ENCODE measurements at places on chromosomes 7 and 10.

- no peak for DNase-seq
Measured at GRCh38 chr7:158539711-158540146, 47.9 kb downstream of the PTPRN2 start.

- peak; percentile 79 for DNase-seq
Measured at GRCh38 chr7:14902589-14903067, at the start of gene DGKB. Gene DGKB (minus strand): TSS chr7:14902751.

DNA sequence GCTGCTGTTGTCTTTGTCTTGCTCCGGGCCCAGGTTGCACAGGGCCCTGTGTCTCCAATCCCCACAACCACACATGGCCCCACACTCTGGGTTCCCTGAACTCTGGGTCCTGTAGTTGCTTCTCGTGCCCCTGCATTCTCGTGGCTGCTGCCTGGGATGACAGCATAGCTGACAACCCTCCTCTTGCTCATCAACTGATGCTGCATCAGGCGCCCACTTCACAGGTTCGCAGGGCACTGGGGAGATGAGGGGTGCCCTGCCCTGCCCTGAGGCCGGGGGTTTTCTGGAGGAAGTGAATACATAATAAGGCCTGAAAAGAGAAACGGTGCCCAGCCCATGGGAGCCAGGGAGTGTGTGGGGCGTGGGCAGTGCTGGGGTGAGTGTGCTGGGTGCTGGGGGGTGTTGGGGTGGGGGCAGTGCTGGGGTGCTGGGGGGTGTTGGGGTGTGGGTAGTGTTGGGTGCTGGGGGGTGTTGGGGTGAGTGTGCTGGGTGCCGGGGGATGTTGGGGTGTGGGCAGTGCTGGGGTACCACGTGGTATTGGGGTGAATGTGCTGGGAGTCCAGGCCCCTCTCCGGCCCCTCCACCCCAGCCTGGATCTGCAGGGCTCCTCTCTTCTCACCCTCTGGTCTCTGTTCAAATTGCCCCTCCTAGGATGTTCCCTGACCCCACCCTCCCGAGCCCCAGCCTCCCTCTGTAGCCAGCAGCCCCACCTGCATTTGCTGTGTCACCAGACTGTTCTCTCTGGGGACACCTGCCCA is 2.0 kb upstream of the MTG1 start:
- DNase-seq = no peak

DNA sequence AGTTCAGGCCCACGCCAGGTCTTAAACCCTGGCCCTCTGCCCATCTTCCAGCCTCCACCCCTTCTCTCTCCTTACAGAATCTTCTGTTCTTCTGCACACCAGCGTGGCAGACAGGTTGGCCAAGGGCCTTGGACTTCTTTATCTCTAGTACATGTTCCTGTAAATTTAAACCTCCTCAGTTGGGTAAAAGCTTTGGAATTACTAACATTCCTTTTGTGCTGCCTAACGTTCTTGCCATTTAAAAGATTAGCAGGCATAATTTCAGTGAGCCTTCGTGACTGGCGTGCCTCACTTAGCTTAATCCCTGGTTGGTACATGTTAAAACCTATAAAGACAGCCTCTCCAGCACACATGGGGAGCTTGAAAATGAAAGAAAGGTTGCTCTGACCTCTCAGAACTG is 192.2 kb downstream of the CUX1 start:
- no peak for DNase-seq

DNA sequence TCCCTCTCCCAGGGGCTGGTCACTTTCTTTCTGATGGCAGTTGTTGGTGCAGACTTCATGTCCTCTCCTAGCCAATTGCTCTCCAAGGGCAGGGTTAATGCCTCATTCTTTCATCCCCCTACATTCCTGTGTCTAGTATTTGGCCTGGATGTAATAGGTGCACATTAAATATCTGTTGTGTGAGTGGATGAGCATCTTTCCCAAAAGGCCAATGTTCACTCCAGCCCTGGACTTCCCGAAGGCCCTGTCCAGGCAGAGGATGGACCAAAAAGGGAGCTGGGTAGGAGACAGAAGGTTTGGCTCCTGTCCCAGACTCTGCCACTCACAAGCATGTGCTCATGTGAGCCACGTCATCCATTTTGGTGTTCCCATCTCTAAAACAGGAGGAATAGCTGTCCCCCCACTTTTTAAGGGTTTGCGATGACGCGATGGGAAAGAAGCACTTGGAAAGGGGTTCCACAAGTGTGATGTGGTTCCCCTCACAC is 47.5 kb downstream of the RGS10 start:
- DNase-seq = no peak

- DNase-seq = peak; percentile 17
Measured at GRCh38 chr7:12866207-12866606, 178.8 kb downstream of the ARL4A start.

- DNase-seq = no peak
Measured at GRCh38 chr7:111215550-111215949, 124.6 kb downstream of the LRRN3 start.

DNA sequence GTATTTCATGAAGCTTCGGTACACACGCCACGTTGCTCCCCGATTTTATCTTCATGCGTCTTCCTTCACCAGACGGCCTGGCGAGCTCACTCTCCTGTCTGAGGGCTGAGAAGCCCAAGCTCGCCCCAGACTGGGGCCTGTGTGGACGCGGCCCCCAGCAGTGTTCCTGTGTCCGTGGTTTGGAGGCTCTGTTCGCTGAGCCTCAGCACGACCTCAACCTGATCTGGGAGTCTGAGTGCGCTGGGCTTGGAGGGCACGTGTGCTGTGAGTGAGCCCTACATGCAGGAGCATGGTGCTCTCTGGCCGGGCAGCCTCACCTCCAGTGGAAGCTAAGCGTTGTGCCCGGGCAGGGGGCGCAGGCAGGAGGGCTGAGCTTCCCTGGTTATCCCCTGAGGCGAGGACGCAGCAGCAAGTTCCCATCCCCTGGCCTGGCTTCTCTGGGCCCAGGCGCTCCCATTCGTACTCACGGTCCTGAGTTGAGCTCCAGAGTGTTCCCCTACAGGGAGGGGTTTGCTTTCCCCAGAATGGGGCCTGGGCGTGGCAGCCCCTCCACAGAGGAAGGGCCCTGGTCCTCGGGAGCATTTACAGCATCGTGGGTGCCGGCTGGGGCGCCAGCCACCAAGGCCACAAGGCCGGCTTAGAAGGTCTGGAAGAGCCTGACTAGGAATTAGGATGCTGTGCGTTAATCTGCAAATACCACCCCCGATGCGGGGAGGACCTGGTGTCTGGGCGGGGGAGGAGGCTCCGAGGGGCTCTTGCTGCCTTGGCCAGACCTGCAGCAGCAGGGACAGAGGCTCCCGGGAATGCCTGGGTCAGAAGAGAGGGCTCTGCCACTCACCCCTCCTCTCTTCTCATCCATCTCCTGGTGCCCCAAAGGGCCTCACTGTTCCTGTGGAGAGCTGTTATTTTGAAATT is 400.6 kb downstream of the DNAJB6 start:
- no peak for DNase-seq

GRCh38 chr7:26449175-26450165 is 157.8 kb downstream of the SNX10 start:
- DNase-seq = no peak

GRCh38 chr7:2645274-2645868 is 13.6 kb downstream of the TTYH3 start:
- DNase-seq = no peak

DNA sequence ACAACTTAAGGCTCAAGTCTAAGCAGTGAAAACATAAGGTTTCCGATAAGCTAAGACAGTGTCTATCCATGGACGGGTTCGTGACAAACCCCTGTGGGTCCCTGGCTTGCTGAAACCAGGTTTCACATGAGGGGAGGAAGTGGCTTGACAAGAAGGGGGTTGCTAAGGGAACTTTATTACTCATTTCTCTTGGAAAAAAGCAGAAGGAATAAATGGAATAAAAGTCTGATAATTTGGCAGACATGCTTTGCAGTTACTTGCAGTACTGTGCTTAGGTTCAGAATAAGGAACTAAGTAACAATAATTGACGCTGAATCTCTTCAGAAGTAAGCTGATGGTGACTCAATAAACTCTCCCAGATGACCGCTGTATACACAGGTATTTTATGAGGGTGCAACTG is 34.7 kb downstream of the RBM17 start:
- no peak for DNase-seq

- peak; percentile 68 for DNase-seq
Measured at GRCh38 chr7:151459726-151460473, 20.0 kb upstream of the CRYGN start.

- no peak for DNase-seq
Measured at GRCh38 chr7:1762238-1762945, 92.3 kb downstream of the ELFN1 start.

- DNase-seq = no peak
Measured at GRCh38 chr7:47627580-47628283, 45.8 kb upstream of the TNS3 start.

DNA sequence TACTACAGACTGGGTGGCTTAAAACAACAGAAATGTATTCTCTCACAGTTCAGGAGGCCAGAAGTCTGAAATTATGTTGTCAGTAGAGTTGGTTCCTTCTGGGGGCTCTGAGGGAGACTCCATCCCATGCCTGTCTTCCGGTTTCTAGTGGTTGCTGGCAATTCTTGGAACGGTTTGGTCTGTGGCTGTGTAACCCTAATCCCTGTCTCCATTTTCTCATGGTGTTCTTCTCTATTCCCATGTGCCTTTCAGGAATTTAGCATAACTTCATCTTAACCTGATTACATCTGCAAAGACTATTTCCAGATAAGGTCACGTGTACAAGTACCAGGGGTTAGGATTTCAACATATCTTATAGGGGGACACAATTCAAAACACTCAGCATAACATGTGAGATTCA is 73.2 kb downstream of the FAM241B start:
- DNase-seq = no peak

DNA sequence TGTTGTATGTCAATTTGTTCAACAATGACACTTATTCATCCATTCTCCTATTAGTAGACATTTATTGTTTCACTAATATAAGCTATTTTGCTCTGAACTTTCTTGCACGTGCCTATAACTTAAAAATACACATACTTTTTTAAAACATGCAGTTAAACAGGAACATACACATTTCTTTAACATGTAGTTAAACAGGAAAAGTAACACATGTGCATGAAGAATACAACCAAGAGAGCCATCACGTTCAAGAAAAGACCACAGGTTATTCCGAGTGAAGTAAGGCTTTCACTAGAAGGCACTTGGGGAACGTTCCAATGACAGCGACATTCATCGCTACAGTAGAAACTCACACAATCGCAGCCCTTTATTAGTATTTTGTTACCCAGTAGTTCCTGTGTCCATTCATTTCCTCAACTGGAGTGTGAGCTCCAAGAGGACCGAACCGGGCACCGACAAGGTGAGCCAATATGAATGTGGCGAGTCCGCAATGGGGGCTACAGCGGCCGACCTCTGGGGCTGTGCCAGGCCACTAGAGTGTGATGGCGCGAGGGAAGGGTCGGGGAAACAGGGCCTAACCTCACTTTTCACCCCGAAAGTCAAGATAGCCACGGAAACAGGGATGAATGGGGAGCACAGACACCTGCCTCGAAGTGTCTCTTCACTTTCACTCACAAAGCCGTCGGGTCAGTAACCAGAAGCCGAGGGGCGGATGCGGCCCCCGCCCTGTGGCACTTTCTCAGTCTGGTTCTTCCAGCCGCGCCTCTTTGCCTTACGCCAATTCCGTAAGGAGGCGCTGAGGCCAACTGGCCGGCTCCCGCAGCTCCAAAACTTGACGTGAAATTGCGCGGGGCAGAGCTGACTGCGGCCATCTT is 775 bp upstream of the SEPTIN7 start:
- peak; percentile 94 for DNase-seq

GRCh38 chr7:81111781-81112540 is 193.1 kb upstream of the SEMA3C start:
- DNase-seq = no peak

DNA sequence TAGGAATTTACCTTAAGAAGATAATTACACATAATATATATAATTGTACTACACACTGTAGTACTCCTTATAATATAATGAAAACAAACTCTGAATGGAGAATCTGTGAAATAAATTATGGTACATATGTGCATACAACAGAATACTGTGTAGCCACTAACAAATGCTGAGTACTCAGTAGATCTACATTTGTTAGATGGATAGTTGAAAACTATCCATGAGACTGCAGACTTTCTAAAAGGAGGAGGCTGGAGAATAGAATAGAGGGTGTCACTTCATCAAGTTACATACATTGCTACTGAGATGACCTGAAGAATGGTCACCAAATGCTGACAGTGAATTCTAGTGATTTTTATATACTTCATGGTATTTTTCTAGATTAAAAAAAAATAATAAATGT is 68.7 kb upstream of the OGDHL start:
- no peak for DNase-seq

DNA sequence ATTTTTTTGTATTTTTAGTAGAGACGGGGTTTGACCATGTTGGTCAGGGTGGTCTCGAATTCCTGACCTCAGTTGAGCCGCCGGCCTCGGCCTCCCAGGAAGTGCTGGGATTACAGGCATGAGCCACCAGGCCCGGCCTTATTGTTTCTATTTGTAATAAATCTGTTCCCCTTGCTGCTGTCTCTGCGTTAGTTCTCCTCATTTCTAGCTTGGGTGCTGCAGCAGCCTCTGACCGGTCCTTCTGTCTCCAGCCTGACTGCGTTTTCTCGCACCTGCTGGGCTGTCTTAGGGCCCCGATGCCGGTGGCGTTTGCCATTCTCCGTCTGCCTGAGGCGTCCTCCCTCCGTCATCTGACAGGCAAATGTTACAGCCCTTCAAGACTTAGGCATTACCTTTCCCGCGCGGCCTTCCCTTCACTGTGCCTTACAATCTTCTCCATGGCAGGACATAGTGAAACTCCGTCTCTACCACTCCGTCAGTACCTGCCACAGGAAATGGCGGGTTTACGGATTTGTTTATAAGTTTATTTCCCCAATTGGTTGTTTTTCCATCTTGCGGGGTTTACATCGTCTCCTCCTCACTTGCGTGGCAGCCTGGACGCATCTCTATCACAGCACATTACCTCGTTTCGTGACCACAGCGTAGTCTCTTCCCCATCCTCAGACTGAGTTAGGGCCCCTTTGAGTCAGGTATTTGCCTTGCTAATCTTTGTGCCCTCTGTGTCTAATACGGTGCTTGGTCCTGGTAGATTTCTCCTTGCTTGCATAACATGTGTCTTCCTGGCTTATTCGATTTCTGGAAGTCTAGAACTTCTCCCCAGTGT is 2.3 kb upstream of the GIMAP8 start:
- DNase-seq = no peak

DNA sequence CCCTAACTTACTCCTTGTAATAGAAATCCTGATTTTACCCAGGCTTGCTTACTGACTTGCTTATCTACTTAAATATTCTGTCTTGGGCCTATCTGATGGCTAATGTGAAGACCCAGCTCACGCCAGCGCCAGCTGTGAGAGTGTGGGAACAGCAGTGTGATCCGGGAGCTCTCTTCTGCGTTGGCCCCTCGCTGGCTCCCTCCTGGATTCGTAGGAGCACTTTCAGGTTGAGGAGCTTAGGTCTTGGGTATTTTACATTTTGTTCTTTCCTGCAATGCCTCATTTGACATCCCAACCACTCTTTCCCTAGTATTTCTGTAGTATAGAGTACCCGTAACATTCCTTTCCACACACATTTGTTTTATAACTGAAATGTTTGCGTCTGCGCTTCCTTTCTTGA is 51.7 kb downstream of the CREM start:
- no peak for DNase-seq

DNA sequence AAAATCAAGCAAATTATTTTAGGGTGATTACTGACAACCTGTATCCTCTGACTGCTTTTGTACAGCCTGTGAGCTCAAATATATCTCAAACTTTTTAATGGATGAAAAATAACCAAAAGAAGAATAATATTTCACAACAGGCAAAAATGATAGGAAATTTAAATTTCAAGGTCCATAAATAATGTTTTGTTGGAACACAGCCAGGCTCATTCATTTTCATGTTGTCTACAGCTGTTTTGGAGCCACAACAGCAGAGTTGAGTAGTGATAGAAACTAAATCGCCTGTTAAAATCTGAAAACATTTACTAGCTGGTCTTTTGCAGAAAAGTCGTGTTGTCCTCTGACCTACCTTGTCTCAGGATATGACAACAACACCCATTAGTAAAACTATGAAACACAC is 75.9 kb downstream of the GLI3 start:
- no peak for DNase-seq

Data from NCI-H2171 treated with DMSO at 0.1 percent for 48 hours (cell line).